Mammary epithelial cell (primary cell): ENCODE measurements at places on chromosomes 4 and X. TPM values are rescaled to one million over a fixed set of nuclear protein-coding genes. Genes with fewer than 3 reads are reported as not detected.
A peak's percentile ranks its signal among the peaks of the same experiment; 100 is the strongest.

DNA sequence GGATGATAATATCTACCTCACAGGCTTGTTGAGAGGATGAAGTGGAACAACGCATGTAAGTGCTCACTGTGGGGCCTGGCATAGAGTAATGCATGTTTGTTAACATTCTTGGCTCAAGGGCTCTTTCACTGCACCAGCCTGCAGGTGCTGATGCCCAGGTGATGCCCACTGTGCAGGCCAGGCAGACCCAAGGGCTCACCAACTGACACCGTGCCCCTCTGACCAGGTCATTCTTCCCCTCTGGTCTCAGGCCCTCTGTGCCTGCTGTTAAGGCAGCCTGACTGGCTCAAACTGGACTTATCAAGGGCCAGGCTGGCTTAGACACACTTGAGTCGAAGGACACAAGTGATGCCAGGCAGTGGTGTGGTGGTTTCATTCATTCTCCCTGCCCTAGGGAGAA lies 90.5 kb downstream of the PJA1 start:
- no peak for DNase-seq

GRCh38 chr4:1635464-1635863 lies 48.6 kb downstream of the FAM53A start:
- DNase-seq: no peak

DNA sequence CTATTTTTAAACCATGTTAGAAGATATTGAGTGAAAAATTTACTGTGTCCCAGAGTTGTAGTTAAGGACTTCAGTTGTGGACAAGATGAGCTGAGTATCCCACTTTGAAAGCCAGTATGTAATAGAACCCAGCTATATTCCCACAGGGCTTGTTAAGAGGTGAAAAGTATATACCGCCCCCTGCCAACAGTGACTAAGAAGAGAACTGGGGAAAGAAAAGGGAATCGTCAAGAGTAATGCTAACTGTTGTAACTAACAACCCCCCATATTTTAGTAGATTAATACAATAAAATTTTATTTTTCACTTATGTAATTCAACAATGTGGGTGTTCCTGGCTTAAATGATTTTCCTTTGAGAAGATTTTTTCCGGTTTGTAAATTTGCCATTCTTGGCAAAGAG lies 250.4 kb upstream of the GIMD1 start:
- no peak for DNase-seq

DNA sequence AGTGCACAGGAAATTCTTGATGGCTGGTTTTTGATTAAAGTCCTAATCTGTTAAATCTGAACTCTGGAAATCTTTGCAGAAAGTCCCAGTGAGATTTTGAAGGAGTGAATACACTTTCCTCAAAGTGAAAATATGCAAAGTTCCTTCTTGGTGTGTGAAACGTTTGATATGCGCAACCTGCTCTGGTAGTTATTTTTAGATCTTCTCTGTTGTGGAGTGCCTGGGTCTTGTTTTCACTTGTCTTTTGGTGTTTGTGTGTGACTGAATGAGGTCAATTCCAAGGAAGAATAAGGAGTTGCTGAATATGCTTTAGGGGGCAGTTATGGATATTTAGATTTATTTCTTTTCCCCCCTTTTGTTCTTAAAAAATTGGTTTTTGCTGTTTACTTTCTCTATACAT lies 41.7 kb downstream of the SCML1 start:
- no peak for DNase-seq

DNA sequence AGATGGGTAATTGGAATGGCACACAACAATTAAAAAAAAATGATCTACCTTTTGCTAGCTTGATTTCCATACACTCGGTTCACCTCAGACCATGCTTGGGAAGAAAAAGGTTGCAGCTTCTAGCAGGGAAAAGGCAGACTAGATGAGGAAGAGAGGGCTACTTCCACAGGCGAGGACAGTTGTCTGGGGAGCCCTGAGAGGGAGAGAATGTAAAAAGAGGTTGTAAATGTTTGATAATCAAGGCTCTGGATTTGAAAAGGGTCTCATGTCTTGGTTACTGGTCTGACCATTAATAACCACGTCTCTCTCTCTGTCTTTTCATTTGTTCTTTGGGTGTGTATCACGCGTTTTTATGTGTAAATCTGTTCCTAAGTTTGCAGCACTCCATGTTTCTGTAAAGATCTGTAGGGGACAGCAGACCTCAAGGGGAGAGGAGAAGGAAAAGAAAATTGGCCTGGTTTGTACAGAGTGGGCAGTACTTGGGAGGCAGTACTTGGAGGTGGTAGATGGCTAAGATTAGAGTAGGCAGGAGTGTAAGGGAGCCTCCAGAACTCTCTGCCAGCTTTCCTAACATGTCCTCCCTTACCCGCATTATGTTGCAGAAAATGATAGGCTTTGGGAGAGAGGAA lies 750 bp downstream of the ARMCX5 start:
- DNase-seq: peak; percentile 10

DNA sequence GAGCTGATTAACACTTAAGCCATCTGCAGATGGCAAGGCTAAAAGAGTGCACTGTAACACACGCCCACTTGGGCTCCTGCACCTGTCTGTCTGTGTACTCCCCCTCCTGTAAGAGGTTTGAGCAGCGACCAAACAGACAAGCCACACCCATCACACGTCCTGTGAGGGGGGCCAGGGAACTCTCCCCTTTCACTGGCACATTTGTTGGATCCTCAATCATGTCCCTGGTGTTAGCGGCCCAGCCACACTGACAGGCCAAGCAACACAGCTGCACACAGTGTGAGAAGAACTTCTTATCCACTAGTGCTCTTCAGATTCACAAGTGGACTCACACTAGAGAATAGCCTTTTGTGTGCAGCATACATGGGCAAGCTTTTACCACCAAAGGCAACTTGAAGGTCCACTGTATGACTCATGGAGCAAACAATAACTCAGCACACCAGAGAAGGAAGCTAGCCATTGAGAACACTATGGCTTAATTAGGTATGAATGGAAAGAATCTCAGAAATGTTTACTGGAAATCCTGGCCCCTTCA lies 29.1 kb upstream of the UTP14A start:
- DNase-seq: peak; percentile 37

GRCh38 chr4:56245547-56246232 lies 141.6 kb downstream of the AASDH start:
- no peak for DNase-seq

GRCh38 chrX:25144043-25144940 lies 128.5 kb upstream of the ARX start:
- peak; percentile 15 for DNase-seq

- DNase-seq: no peak
Observed at GRCh38 chr4:108779958-108780357, 17.1 kb upstream of the ETNPPL start.

DNA sequence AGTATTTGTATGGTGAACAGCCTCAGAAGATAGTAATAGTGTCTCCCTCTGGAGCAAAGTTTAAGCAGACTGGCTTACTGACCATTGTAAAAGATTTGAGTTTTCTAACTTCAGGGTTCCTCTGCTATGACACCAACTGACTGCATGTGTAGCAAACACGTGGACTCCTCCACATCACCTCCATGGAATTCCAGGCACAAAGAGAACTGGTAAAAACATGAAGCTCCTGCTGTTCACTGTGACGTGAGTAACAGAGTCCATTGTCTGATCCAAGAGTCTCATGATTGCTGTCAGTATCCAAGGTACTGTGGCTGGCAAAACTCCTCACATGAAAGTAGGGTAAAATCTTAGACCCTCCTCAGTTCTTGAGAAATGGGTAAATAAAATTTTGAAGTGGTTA lies 107.6 kb upstream of the FAM9B start:
- DNase-seq: peak; percentile 54

DNA sequence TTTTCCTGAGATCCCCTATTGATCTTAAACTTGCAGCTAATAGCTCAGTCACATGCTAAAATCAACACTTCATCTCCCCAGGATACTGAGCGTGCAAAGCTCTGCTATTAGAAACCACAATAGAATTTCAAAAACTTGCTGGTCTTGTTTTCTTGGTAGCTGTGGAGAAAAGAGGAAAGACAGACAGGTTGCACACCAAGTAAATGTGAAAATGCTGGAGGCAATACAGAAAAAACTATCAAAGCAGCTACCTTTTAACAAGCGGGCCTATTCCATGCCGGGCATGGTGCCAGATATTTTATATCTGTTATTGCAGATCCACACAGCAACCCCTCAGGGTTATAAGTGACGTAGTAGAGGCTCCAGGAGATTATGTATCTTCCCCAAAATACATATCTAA lies 171.9 kb downstream of the DCTD start:
- peak; percentile 80 for DNase-seq

- DNase-seq: peak; percentile 58
Observed at GRCh38 chrX:154457491-154458115, 478 bp upstream of the PLXNA3 start.

DNA sequence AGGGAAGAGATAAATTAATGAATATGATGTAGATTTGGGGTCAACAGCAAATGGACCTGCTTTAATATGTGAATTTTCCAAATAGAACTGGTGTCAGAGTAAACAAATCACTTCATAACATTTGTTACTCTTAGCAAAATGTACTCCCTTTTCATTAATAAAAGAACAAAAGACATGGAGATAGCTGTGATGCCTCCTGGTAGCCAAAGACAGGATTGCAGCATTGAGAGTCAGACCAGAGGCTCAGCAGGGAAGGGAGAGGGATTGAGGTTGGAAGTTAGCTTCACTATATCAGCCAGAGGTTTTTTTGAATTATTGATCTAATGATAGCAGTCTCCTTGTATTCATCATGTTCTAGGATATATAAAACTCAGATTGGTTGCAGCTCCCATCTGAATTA lies 17.4 kb upstream of the RAB40A start:
- no peak for DNase-seq

- no peak for DNase-seq
Observed at GRCh38 chrX:37594755-37595382, 23.4 kb downstream of the LANCL3 start.

- DNase-seq: no peak
Observed at GRCh38 chr4:96407738-96408463, 568.0 kb downstream of the PDHA2 start.

DNA sequence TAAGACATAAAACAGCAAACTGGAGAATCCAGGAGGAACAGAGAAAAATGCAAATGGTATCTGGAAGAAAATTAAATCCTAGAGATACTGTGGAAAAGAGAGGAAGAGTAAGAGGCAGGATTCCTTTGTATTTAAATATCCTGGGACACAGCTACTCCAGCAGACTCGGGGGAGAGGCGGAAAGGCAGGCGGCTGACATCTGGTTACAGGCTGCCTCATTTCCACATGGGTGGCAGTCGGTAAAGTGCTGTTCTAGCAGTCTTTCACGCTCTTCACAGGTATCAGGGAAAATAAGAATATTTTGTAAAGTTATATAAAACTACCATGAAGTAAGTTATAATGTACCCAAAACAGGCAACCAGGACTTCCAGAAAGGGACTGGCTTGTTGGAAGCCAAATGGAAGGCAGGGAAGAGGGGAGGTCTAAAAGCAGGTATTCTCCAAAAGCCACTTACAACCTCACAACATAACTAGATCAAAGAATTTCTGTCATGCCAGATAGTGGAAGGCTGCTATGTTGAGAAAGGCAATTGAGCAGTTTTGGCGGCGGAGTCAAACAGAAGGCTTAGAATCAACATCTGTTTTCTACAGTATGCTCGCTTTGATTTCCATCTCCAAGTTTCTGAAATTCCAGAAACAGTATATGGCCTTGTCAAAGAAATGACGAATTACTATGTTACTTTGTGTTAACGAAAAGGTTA lies 1.3 kb upstream of the TIGD2 start:
- DNase-seq: no peak

- no peak for DNase-seq
Observed at GRCh38 chr4:157803421-157803820, 369.4 kb downstream of the GASK1B start.

GRCh38 chr4:107666134-107666533 lies 53.9 kb downstream of the PAPSS1 start:
- no peak for DNase-seq

DNA sequence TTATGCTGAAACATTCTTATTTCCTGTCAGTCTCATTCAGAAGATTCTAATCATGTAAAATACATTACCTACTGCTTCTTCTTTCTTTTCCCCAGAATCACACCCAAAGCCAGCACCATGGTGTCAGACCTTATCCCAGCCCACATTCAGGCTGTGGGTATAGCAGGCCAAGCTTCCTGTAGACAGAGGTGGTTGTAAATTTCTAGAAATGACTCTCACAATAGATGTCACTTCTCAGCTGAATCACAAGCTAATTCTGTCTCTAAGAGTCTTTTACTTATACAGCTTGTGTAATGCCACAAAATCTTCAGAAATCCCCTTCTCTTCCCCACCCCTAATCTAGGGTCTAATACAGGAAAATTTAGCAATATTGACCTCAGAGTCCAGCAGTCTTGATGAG lies 239.6 kb downstream of the PARM1 start:
- DNase-seq: no peak

GRCh38 chr4:38819569-38819968 lies 15.0 kb upstream of the TLR1 start:
- DNase-seq: peak; percentile 93

- DNase-seq: no peak
Observed at GRCh38 chr4:1535926-1536578, 129.8 kb upstream of the NKX1-1 start.

AMOT gene
- total RNA-seq: 2.7 TPM

H2BW2 gene
- total RNA-seq: not detected in 2 replicates

HERC6 gene
- total RNA-seq: 10.2 TPM

BMPR1B gene
- total RNA-seq: 1.7 and 2.7 TPM in 2 replicates

GYG2 gene
- not detected for total RNA-seq

PABPC4L gene
- total RNA-seq: 1.8 TPM

EGF gene
- 0.12 and 0.67 TPM in 2 replicates for total RNA-seq
